Neural crest cell (in vitro differentiated cells): ENCODE measurements at places on chromosomes 1 and 21. TPM values are rescaled to one million over a fixed set of nuclear protein-coding genes. Genes with fewer than 3 reads are reported as not detected.

- DNase-seq = no peak
These were observed 18.9 kb downstream of the ACP6 start for GRCh38 chr1:147651466-147651865.

DNA sequence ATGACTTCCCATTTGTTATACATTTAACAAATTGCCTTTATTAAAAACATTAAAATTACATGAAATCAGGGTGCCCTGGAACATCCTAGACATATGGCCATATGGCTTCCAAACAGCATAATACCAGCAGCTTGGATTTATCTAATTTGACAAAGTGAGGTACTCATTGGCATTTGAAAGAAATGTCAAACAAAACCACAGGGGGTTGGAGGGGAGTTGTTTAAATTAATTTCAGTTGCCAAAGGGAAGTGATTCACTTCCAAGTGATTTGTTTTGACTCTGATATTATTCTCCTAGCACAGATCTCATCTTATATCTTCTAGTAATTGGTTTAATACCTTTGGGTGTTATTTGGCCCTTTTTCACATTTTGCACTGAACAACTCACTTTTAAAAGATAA, 24.5 kb upstream of the POU2F1 start:
- no peak for DNase-seq

GRCh38 chr1:185598332-185598731, 135.9 kb upstream of the HMCN1 start:
- DNase-seq = no peak

HCN3 gene
- 20.8 and 22.4 TPM in 2 replicates for total RNA-seq

RGS1 gene
- total RNA-seq = not detected in 2 replicates
